Central memory CD4-positive, alpha-beta T cell (primary cell): ENCODE measurements at places on chromosomes 3 and 15.

- DNase-seq: no peak
Observed at GRCh38 chr15:65146438-65146837, 12.8 kb upstream of the PDCD7 start.

DNA sequence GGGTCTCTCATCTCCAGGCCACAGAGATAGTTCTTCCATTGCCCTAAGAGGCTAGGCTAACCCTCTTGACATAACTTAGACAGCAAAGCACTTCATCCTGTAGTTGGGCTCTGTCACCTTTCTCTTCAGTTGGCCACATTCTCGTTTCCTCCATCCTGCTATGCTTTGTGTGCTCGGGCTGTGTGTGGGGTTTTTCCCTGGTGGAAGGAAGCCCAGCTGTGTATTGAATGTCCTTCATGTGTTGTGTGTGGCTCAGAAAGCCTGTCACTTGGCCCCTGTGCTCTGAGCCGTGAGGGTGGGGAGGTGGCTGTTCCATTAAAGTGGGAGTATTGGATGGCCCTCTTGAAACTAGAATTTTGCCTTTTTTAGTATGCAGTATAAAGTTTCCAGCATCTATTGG, 8.8 kb upstream of the EXOG start:
- no peak for DNase-seq

- DNase-seq: no peak
Observed at GRCh38 chr3:127107491-127108375, 85.2 kb upstream of the PRR23E start.

- no peak for DNase-seq
Observed at GRCh38 chr3:184380185-184380626, 352 bp downstream of the CHRD start.

- no peak for DNase-seq
Observed at GRCh38 chr3:49882166-49882565, 12.5 kb upstream of the CAMKV start.

- no peak for DNase-seq
Observed at GRCh38 chr15:89326316-89326715, 8.3 kb downstream of the POLG start.

GRCh38 chr3:151638555-151639417, 94.9 kb upstream of the AADACL2 start:
- no peak for DNase-seq

DNA sequence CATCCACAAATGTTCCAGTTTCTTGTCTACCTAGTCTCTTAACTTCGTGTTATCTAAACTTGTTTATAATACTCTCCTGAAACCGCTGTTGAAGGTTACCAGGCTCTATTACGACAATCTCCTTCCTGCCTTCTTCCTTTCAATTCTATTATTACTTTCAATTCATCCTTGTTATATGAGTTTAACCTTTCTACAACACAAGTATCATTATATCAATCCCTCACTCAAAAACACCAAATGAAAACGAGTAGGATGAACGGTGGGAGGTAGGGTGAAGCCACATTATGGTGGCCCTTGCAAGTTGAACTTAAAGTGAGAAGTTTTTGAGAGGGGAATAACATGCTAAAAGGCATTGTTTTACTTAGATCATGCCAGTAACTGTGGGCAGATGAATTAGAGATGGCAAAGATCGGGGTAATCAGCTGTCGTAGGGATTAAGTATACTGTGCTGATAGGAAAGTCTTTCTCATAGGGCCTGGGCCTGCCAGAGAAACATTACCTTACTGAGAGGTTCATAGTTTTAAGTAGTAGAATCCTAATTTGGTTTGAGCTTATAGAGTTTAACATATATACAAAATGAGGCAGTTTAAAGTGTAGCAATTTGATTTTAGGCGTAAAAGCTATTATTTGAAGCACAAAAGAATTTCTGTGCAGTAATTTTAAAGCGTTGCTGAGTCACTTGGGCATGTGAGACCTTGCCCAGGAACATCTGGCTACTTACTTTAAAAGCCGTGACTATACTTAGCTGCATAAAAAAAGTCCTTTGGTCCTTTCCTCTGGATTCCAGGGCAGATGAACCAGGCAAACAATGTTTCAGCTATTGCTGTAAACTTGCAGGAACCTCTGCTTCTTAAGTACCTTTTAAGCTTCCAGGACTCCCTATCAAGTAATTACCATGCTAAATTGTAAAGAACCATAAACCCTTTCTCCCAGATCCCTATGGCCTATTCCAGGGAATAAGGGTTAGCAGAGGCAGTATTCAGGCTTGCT, 3.3 kb upstream of the CEP97 start:
- DNase-seq: no peak

DNA sequence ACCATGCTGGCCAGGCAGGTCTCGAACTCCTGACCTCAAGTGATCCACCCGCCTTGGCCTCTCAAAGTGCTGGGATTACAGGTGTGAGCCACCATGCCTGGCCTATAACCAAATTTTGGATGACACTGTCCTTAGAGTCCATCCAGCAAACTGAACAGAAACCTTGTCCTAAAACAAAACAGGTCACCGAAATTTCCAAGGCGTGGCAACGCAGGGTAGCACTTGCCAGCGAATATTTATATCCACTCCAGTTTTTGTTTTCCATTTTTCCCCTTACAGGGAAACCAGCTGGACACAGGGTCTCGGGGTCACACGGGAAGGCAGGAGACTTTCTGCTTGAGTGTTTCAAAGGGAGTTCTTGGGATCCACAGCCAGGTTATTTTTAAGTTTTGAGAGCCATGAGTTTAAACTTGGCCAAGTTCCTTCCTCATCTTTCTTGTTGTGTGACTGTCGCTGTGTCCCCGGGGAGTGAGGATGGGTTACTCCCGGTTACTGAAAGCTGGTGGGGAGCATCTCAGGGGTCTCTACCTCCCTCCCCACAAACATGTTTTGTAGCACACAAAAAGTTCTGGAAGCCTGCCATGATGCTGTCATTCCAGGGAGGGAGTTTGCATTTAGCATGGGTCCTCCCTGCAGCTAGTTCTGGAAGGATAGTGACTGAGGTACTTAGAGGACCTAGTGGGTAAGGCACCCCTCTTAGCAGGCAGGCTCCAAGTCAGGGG, 12.6 kb downstream of the LIMD1 start:
- DNase-seq: no peak

GRCh38 chr3:48016301-48016973, at the start of gene MAP4:
TSS of gene MAP4 (minus strand) at chr3:48016416. CDS start at chr3:47998860, 17,556 bp downstream.
- no peak for DNase-seq

DNA sequence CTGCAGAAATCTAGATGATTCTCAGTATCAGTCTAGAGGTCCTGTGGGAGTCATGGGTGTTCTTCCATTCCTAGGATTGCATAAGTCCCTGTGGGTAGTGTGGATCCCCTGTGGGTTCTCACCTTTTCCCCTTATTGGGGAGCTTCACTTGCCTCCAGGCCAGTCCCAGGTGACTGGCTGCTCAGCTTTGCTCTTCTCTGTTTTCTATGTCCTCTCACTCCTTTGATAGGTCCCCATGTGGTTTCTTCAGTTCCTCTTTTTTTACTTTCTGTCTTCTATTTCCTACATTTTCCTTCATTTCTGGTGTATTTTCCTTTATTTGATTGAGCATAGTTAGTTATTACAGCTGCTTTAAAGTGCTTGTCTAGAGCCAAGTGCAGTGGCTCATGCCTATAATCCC, 10.9 kb downstream of the TEX55 start:
- DNase-seq: no peak
